Chondrocyte (in vitro differentiated cells): ENCODE measurements at places on chromosomes 5 and 9. TPM values are rescaled to one million over a fixed set of nuclear protein-coding genes. Genes with fewer than 3 reads are reported as not detected.

SLC22A4 gene
- 4.2 to 5.4 TPM (median 4.8 TPM) in 3 replicates for total RNA-seq

SYK gene
- 0.22 to 0.55 TPM in 2 of 3 replicates, not detected in the other for total RNA-seq

DNA sequence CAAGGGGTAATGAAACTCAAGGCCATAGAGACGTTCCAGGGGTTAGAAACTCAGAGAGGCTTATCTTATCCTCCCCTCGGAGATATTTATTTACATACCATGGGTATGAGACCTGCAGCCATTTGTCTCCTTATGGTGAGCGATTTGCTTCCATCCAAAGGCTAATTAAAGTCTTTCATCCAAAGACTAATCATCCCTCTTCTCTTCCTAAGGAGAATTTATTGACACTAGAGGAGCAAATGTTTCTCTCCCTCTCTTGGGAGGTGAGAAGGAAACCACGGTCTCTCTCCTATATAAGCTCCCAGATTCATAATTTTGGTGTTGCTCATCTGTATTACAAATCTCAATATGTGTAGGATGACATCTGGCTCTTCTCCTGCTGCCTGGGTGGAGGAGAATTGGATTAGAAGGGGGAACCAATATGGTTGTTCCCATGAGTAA lies 31.0 kb upstream of the RPS23 start:
- no peak for DNase-seq

SLC1A3 gene
- 1.3 to 5.1 TPM (median 1.8 TPM) in 3 replicates for total RNA-seq

FSD1L gene
- total RNA-seq = 5.6 to 8.0 TPM (median 5.7 TPM) in 3 replicates

DNA sequence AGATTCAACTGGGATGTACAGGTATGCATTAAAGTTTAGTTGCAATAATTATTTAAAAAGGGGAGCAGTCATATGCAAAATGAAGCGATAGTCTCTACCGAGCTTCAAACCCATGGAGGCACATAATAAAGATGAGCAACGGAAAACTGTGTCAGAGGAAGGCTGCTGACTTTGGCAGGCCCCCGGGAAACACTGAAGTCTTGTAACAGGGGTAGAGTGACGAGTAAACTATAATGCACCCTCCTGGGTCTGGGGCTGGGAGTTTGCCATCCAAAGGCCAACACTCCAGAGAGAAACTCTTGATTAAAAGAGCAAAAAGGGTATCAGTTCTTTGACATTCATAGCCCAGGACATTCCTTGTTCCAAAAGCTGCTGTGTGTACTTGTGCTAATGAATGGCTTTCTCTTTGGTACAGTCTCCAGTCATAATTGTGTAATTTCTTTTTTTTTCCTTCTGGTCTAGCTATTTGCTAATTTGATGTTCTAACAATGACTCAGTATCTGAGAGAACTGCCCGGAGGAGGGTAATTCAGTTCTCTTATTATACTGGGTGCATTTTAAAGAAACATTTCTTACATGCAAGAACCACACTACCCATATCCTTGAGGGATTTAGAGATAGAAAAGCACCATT lies 59.2 kb downstream of the TNC start:
- DNase-seq = no peak

DNA sequence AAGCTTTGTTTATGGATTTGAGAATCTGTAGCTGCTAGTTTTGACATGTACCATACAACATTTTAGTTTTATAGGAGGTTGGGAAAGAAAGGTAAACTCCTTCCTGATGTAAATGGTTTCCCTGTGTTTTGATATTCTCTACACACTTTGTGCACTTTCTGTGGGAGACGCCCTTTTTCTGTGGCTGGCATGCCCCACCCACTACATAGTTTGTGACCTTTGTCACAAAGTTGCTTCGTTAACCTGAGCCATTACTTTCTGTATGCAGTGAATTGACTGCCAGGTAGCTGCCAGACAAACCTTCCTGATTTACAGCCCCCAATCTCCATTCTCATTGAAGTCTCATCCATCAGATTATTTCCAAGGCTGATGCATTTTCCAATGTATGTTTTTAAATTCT lies 90.6 kb downstream of the NLN start:
- no peak for DNase-seq

GRCh38 chr9:108049026-108049607 lies 559.5 kb upstream of the KLF4 start:
- no peak for DNase-seq
